ENCODE measurements at places on chromosomes 16 and 17. TPM values are rescaled to one million over a fixed set of nuclear protein-coding genes. Genes with fewer than 3 reads are reported as not detected.

DNA sequence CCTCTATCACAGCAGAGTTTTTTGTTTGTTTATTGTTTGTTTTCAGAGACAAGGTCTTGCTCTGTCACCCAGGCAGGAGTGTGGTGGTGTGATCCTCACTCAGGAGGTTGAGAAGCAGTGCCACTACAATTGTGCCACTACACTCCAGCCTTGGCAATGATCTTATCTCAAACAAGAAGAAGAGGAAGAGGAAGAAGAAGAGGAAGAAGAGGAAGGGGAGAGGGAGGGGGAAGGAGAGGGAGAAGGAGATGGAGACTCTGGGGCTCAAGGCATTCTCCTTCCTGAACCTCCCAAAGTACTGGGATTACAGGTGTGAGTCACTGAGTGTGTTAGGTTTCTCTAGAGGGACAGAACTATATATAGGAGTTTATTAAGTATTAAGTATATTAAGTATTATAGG is 17.1 kb upstream of the C17orf58 start:
- DNase-seq = no peak

- no peak for DNase-seq
Observed at GRCh38 chr17:78315355-78316114, 44.3 kb downstream of the SOCS3 start.

MSLN gene
- 0.46 TPM for total RNA-seq

DNA sequence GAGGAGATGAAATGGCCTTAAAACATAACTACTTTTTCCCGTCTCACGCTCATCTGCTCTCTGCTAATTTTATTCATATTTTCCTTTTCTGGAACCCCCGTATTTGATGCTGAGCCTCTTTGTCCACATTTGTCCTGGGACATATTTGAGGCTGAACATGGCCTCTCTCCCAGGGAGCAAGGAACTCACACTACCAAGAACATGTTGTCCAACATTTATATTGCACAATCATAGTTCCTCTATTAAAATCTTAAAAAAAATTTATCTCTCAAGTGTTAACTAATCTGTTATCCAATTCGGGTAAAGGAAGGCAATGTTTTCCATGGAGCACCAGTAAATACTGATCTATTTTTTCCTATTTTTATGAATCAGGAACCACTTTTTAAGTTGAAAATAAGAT is 60.2 kb downstream of the CMC2 start:
- DNase-seq = no peak

DNA sequence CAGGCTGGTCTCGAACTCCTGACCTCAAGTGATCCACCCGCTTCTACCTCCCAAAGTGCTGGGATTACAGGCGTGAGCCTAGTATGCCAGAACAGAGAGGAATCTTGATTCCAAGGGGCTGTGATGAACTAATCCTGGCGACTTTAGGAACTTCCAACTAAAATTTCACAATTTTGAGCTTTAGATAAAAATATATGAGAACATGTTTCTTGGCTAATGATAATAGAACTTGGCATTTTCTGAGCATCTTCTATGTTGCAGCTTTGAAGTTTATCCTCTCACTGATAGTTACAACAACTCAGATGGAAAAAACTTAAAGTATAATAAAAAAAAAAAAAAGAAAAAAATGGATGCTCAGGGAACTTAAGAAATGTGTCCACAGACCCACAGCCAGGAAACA is 69.8 kb upstream of the WSCD1 start:
- DNase-seq = no peak

KCNAB3 gene
- total RNA-seq = 6.7 TPM

- no peak for DNase-seq
Observed at GRCh38 chr17:70106551-70106950, 31.5 kb downstream of the KCNJ16 start.

GRCh38 chr16:31052114-31052513 is 18.8 kb downstream of the STX4 start:
- DNase-seq = no peak

KRTAP2-3 gene
- not detected for total RNA-seq

- DNase-seq = no peak
Observed at GRCh38 chr17:55757659-55758058, 6.8 kb downstream of the PCTP start.

ADAP2 gene
- total RNA-seq = 0.69 TPM

DNA sequence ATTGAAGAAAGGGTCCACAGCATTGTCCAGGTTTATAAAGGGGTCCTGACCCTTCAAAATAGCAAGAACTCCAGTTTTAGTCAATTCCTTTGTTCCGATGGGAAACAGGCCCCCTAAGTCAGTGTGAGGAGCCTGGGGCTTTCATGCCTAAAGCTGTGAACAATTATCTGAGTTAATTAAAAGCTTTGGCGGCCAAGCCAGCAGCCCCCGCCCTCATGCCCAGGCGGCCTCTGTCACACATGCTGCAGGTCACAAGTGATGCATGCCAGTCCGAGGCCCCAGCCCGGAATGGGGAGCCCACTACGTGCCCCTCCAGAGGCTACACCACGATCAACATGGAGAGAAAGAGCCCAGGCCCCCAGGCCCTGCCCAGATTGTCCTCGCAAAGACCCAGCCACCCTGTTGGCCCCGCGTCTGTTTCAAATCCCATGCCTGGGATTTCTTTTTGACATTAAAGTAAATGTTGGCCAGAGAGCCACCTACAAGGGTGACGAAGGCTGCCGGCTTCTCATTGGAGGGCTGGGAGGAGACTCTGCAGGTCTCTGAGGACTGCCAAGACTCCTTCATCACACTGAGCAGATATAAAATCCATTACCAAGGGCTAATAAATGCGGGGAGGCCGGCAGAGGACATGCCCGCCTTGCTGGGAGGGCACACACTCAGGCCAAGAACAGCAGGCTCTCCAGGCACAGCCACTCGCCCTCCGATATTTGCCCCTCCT is 14.5 kb upstream of the PITPNM3 start:
- DNase-seq = no peak

AOC3 gene
- total RNA-seq = 6.2 TPM

- DNase-seq = no peak
Observed at GRCh38 chr16:79264237-79265109, 336.1 kb downstream of the MAF start.

GRCh38 chr16:75794426-75794825 is 68.1 kb upstream of the CPHXL start:
- no peak for DNase-seq

RNF43 gene
- 3.5 TPM for total RNA-seq

DNA sequence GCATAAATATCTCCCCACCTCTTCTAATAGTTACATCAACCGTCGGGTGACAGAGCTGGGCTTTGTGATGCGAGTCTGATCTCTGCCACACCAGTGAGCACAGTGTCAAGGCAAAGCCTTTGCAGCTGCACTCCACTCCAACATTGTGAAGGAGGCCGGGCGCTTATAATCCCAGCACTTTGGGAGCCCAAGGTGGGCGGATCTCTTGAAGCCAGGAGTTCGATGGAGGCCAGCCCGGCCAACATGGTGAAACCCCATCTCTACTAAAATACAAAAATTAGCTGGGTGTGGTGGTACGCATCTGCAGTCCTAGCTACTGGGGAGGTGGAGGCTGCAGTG is 18.9 kb downstream of the CYB5D2 start:
- no peak for DNase-seq

MED13 gene
- total RNA-seq = 44.6 TPM

DBNDD1 gene
- 77.0 TPM for total RNA-seq

DNA sequence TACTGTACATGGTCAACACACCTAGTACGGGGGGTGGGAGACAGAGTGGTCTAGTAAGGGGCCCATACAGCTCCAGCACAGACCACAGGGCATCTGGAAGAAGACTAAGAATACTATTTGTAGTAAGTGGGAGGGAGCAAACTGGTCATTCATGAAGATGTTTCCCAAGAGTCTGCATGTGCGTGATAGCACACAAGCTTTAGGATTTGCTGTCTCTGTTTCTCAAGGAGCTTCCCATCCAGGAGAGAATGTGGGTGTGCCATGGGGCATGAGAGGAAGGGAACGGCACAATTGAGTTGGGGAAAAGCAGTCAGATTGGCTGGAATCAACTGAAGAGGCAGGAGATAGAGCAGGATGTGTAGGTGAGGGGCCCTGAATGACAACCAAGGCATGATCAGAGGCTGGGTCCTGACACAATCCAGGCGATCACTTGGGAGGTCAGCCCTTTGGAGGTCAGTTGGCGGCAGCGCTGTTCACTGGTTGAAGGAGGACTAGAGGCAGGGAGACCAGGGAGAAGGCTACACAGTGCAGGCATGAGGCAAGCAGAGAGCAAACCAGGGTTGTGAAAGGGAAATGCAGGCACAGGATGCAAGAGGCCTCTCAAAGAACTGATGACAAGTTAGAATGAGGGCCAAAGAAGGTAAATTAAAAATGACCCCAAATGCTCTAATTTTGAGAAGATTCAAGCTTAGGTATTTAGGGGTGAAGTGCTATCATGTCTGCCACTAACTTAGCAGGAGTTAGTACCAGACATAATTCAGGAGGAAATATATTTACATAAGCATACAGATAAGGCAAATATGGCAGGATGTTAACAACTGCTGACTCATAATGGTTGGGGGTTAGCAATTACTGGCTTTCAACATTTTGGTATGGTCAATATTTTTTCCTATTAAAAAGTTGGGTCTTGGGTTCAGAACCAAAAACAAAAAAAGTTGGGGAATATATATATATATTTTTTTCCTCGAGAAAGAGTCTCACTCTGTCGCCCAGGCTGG is 10.3 kb downstream of the UBE2O start:
- DNase-seq = no peak

DNA sequence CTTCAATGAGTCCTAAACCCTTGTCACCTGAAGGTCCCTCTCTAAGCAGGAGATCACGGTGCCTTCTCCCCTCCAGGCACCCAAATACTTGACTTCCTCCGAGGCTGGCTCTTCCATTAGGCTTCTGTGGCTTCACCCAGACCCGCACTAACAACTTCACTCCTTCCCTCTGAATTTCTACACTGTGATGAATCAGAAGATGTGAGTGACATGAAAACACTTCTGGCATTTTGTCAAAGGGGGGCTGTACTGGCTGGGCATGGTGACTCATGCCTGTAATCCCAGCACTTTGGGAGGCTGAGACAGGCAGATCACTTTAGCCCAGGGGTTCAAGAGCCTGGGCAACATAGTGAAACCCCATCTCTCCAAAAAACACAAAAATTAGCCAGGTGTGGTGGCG is 72.6 kb upstream of the CNEP1R1 start:
- DNase-seq = no peak

DNA sequence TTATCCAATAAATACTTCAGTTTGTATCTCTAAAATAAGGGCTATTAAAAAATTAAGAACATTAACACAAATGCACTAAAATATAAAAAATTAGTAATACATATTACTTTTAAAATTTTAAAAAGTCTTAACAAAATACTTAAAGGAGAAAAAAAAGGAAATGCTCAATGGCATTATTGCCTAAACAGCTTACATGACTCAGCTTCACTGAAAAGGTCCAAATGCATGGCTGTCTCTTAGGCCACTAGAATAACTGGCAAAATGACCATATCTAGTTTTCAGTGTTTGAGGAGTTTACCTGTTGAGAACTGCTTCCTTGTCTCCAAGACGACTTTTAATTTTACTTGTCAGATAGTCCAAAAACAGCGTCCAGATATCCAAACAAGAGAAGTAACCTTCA is 66.0 kb downstream of the XPO6 start:
- no peak for DNase-seq

SCNN1G gene
- 0.78 TPM for total RNA-seq

DNA sequence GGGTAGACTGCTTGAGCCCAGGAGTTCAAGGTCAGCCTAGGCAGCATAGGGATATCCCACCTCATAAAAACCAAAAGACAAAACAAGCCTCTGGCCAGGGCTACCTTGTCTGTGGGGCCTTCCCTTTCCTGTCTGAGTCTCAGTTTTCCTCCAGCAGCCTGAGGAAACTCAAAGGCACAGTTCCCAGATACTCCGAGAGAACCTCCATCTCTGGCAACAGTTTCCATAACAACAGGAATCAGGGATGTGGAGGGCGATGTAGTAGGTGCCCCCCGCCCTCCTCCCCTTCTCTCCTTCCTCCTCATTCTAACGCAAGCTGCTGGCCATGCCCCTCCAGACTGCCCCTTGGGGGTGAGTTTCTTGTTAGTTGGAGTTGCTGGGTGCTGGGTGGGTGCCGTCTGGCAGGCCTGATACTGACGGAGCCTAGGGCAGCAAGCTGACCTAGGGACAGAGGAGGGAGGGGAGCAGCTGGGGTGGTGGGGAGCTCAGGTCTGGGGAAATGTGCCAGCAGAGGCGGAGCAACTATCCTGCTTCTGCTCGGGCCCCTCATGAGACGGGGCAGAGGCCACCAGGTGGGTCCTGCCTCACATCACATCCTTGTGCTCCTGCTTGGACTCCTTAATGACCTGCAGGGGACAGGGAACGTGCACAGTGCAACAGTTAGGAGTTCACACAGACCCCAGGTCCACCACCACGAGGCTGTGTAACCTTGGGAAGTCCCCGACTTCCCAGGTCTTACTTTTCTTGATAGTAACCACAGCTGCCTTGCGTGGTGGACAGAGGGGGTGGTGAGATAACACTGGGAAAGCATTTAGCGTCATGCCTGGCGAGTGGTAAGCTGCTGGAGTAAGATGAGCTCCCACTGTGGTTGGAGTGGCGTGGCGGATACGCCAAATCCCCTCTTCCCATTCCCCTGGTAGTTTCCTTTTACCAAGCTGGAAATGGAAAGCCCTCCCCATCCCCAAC is 7.8 kb upstream of the EFTUD2 start:
- DNase-seq = no peak

DNA sequence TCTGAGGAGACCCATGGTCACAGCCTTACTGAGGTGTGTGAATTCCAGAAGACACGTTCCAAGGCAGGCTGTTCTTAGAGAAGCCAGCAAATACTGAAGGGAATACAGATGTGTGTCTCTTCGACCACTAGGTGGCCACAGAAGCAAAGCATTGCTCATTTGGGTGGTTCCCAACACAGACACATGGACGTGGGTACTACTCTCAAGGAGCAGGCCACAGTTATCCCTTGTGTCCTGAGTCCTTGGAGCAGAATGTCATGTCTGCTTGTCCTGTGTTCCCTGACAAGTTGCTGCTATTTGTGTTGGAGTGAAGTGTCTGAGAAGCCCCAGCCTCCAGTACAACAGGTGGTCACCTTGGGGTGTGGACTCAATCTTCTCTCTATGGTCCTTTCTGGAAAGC is 30.3 kb downstream of the HMOX2 start:
- peak; percentile 51 for DNase-seq

GRCh38 chr17:882827-883585 is 96.6 kb downstream of the NXN start:
- peak; percentile 31 for DNase-seq

- peak; percentile 8 for DNase-seq
Observed at GRCh38 chr16:3655396-3656159, 1.1 kb downstream of the DNASE1 start.

- peak; percentile 65 for DNase-seq
Observed at GRCh38 chr17:68290268-68290954, 516 bp downstream of the SLC16A6 start.

DNA sequence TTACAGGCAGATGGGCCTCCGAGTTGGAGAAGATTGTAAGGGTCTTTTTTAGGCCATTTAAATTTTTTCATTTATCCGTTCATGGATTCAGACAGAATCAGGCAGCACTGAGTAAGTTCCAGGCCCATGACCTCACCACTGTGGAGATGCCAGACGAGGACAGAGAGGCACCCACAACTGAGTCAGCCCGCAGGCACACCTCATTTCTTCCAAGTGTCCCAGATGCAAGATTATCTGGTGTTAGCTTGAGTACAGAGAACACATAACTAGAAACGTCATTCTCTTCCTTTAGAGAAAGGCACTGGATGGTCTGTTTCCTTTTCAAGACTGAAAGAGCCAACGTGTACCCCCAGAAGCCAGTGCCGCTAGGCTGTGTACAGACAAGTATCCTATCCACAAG is 16.9 kb downstream of the CLEC16A start:
- DNase-seq = no peak

HEXIM2 gene
- total RNA-seq = 16.1 TPM
